ENCODE measurements at places on chromosomes 2 and 18.

DNA sequence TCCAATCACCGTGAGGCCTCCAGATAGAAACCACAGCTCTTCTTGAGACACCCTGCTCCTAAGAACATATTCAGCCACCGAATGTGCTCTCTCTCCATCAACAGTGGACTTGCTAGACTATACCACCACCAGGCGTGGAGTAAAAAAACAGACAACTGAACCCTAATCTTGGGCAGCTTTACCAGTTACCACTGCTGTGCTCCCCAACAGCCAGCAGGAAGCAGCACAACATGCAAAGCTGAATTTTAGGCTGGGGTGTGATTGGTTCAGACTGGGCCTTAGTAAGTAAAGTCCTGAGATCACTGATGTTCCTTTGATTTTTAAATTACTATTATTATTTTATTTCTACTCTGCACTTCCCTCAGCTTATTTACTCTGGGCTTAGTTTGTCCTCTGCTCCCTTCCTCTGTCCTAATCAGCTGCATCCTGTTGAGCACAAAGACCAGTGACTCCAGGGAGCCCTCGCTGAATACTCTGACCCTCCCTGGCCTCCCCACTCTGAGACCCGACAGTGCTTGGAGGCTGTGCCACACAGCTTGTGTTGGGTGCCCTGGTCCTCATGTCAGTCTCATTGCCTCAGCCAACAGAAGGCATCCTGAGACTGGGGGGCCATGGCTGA, 21.9 kb downstream of the MRPL35 start:
- DNase-seq, result peak; percentile 31

- DNase-seq, result no peak
Observed at GRCh38 chr2:221484761-221485502, 87.2 kb downstream of the EPHA4 start.

DNA sequence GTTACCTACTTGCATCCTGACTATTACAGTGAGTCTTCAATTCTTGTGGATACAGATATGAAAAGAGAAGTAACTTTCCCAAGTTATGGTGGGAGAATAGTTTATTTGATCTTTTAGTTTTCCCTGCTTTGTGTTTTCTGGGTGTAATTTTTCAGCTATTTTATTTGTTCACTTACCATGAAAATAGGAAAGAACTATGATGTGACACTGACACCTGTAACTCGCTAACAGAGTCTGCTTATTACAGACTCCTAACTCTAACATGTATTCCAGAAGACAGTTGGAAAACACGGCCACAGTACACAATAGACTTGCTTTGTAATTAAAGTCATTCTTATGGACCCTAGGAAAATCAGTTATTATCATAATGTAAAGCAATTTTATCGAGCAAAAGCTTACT, 323.2 kb downstream of the LRRTM1 start:
- no peak for DNase-seq

GRCh38 chr2:176729706-176730569, 460.7 kb downstream of the MTX2 start:
- no peak for DNase-seq

DNA sequence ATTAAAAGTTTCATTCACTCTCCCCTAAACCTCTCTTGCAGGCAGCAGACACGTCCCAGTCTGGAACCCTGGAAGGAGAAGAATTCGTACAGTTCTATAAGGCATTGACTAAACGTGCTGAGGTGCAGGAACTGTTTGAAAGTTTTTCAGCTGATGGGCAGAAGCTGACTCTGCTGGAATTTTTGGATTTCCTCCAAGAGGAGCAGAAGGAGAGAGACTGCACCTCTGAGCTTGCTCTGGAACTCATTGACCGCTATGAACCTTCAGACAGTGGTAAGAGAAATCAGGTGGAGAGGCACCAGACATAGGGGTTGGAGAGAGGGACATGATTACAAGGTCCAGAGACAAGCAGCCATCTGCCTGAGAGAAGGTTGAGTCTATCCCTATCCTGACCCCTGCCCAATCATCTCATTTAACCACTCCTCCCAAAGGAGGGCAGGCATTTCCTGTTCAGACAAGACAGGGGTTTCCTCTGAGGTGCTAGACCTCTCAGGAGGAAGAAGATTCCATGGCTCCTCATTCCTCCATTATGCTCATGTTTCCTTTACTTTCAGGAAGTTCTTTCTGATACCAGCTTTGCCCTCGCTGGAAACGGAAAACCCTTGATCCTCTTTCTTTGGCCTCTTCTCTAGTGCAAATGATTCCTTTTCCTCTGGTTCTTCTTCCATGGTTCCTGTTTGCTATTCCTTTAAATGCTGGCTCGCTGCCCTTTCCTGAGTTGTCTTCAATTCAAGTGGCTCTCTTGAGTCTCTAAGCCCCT, 15.1 kb downstream of the PLCD4 start:
- no peak for DNase-seq

DNA sequence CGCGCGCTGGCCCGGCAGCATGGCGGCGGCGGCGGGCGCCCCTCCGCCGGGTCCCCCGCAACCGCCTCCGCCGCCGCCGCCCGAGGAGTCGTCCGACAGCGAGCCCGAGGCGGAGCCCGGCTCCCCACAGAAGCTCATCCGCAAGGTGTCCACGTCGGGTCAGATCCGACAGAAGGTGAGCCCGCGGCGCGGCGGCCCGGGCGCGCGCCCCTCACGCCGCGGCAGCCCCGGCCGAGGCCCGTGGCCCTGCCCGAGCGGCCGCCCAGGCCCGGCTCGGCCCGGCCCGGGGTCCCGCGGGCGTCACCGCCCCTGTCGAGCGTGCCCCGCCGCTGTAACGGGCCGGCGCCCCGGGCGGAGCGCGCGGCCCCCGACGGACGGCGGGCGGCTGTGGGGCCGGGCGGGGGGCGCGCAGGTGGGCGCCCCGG, 218 bp downstream of the DGKD start:
- DNase-seq, result no peak

DNA sequence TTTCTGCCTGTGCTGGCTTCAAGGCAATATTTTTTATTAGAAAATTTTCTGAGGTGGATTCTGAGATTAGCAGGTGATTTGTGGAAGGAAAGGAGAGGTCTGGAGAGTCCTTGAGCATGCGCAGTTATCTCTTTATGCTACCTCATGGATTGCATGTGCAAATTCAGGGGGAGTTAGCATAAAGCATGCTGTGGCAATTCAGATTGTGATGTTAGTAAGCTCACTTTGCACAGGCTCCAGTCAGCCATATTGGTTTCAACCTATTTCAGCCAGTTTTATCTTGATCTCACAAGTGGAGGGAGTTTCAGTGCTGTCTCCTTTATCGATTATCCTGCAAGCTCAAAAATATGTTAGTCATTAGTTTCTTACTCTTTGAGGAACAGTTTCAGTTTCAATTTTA, 2012.3 kb upstream of the PIK3C3 start:
- no peak for DNase-seq

DNA sequence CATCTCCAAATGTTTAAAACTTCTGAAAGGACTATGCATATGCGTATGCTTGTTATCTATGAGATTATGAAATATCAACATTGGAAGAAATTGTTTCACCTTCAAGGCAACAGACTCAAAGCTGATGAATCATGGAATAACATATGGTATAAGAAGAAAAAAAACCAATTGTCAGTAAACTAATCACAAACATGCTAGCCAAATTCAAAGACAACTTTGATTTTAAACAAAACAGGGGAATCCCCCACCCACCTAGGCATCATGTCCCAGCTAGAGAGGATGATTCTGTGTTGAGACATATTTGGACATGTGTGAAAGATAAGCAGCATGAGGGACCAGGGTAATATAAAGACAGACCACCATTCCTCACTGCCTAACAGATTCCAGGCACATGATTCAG, 147.7 kb downstream of the WDPCP start:
- DNase-seq, result no peak

DNA sequence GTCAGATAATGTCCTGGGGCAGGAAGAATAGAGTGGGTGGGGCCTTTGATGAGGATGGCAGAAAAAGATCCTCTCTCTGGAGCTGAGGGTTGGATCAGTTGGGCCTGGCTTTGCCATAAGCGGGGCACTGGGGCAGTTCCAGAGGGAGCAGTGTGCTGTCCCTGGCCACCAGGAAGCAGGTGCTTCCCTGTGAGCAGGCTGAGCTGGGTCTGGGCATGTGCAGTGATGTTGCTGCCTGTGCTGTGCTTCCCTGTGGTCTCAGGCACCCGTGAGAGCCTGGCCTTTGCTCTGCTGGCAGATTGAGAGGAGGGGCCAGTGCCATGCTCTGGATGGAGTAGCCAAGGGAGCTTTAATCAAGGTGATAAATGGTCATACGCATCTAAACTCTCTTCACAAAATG, 14.6 kb upstream of the NPPC start:
- no peak for DNase-seq

DNA sequence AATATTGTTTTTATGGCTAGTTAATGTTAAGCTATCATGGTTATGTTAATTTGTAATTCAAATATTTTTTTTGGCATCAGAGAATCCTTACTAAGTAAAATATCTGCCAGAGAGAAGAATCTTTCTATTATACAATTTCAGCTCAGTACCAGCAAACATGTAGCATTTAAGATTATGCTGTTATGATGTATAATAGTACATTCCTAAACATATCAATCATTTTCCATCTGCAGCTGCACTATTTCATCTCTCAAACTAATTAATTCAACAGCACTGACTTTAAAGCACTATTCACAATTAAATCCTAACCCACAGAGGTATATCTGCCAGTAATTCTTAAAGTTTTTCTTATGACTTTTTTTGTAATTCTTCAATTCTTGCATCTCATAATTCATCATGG, 250.6 kb downstream of the CD226 start:
- DNase-seq, result no peak

- DNase-seq, result no peak
Observed at GRCh38 chr2:20232837-20233207, 7.9 kb upstream of the SDC1 start.

DNA sequence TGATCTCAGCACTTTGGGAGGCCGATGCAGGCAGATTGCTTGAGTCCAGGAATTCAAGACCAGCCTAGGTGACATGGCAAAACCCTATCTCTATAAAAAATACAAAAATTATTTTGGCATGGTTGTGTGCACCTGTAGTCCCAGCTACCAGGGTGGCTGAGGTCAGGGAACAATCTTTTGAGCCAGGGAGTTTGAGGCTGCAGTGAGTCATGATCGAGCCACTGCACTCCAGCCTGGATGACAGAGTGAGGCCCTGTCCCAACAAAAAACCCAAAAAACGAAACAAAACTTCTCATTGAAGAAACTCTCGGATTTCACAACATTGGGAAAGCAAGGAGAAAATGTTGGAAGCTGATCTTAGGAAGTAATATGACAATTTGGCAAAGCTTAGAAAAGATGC, 317.3 kb upstream of the MGAT5 start:
- DNase-seq, result no peak

DNA sequence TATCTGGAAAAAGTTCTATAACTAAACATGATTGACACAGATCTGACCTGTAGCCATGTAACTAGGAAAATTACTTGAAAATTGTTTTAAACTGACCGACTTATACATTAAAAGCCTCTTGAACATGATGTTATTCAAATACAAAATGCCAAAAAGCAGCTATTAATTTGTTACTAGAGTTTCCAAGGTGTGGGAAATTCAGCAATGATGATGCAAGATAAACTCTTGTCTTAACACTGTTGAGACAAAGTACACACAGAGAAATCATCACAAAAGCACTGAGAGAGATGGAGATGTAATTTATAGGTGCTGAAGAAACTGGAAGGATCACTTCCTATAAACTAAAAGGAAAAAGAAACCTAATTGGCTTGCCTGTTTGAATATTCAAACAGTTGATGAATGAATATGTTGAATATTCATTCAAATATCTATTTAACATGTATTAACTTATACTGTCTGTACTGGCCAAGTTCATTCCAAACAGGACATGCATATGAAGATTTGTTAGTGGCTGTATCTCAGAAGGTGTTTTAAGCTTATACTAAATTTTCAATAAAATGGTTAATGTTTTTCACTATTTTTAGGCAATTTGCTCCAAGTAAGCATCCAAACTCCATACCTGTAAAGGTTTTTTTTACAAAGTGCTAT, 34.6 kb upstream of the WDR75 start:
- DNase-seq, result no peak

DNA sequence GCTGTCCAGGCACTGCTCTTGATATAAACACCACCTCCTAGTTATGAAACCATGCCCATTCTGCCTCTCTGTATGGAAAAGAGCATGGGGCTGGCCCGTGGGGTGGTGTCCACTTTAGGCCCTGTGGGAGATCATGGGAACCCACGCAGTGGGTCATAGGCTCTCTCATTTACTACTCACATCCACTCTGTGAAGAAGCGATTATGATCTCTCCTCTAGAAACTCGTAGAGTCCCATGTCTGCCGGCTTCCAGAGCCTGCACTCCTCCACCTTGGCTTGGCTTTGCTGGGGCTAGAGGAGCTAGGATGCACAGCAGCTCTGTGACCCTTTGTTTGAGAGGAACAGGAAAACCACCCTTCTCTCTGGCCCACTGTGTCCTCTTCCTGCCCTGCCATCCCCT, 15.9 kb downstream of the EMX1 start:
- no peak for DNase-seq

DNA sequence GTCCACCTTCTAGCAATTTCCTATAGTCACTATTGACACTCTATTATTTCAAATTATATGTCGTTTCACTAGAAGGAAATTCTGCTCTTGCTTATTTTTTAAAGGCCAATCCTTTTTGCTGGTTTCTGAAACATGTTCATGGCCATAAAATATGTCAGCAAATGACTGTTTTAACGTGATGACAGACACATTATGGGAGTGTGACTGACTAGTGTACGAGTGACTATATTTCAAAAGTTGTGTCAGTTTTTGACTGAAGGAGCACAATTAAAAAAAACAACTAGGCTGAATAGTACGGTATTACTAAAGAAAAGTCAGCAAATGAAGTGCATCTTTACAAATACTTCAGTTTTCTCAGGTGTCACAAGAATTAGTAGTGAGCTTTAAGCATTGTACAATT, 196.0 kb downstream of the NR4A2 start:
- no peak for DNase-seq

DNA sequence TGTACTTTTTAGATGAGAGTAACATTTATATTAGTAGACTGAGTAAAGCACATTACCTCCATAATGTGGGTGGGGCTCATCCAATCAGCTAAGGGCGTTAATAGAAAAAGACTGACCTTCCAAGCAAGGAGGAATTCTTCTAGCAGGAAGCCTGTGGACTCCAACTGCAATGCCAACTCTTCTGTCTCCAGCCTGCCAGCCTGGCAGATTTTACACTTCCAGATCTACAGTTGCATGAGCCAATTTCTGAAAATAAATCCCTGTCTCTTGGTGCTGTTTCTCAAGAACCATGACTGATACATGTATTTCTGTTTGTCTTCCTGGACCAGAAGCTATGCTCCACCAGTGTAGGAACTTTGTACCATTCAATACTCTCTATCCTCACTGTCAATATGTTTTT, 69.0 kb upstream of the LMAN1 start:
- DNase-seq, result no peak

GRCh38 chr2:21072477-21073242, 28.8 kb upstream of the APOB start:
- no peak for DNase-seq

- no peak for DNase-seq
Observed at GRCh38 chr2:45851111-45851510, 199.6 kb downstream of the PRKCE start.

- DNase-seq, result no peak
Observed at GRCh38 chr2:120545521-120546047, 190.1 kb upstream of the GLI2 start.
